ENCODE measurements at places on chromosomes 7 and 10.
A peak's percentile ranks its signal among the peaks of the same experiment; 100 is the strongest.

DNA sequence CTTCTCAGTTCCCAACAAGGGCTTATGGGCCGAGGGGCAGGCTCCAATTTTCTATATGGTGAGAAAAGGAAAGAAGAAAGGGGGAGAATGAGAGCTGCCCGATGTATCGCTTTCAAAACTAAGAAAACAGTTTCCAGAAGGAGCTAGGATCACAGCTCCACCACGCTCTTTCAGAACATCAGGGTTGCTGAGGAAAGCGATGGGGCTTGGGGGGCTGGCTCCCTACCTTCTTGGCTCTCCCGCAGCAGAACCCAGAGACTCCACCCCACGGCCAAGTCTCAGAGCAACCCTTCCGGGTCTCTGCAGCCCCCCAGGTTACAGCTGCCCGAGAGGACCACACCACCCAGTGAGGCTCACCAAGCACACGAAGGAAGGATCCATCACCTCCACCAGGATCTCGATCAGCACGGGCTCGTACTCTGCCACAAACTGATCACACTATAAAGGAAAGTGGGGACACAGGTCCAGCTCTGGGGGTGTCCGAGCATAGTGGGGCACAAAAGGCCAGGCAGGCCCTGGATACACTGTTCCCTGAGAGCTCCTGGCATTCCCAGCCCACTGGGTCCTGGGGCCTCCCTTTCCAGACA is 32.3 kb downstream of the PSAP start:
- no peak for DNase-seq

GRCh38 chr10:90148116-90148855 is 446.9 kb downstream of the KIF20B start:
- DNase-seq, result no peak

GRCh38 chr10:124562425-124563060 is 100.9 kb downstream of the LHPP start:
- no peak for DNase-seq

- no peak for DNase-seq
Observed at GRCh38 chr7:140675726-140676125, 3.0 kb downstream of the ADCK2 start.

GRCh38 chr10:45470098-45471012 is 96.3 kb downstream of the ALOX5 start:
- DNase-seq, result peak; percentile 4

DNA sequence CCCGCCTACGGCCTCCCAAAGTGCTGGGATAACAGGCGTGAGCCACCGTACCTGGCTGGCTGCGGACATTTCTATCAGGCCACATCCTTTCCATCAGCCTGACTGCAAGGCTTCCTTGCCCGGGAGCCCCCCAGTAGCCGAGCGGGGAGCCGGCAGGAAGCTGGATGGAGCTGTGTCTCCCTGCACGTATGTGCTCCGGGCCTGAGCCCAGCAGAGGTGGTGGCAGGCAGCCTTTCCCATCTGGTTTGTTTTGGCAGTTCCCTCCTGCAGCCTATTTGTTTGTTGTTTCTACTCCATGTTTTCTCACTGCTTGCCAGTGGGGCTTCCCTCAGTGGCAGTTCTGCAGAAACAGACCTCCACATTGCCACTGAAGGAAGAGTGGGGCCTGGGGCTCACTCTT is 5.4 kb downstream of the POP7 start:
- DNase-seq, result no peak

DNA sequence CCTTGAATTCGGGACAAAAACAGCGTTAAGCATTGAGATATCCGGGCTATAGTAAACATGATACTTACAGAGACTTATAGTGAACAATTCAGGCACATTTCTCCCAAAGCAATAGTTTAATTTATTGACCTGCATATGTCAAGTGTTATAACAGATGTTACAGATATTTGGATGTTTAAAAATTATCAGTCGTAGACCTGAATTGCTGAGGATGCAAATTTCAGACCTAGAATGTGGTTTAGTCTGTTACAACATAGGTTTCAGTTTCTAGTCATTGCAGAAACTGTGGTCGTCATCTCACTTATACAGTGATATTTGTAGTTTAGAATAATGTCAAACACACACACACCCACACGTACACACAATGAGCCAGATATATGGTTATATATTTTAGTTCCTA is 85.2 kb downstream of the VTI1A start:
- DNase-seq, result no peak

DNA sequence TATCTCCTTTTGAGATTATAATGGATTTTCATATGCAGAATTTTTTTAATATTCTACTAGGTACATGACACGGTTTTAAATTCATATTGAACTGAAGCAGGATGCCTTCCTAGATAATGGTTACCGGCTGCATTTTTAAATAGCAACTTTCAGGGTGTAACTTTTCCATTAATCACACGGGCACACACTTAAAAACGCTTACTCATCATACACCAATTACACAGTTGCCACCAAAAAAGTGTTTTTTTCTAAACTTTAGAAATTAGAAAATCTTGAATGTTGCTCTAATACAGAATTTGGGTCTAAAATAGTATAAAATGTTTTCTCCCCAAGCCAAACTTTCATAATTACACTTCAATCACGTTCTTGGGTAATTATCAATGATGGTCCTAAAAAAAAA is 149.1 kb upstream of the RNF32 start:
- no peak for DNase-seq

DNA sequence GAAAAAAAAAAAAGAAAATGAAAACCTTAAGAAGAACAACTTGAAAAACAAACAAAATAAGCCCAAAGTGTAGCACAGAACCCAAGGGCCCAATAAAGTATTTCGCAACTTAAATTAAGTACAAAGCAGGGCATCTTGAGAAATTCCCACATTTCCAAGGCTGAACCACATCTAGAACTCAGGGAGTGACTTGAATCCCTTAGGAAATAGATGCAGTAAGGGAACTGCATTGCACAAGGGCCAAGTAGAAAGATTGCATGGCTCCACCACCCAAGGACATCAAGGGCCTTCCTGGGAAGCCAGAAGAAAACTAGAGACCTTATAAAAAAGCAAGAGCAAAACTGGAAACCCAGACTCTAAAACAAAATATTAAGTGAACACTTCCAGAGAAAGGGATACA is 352.7 kb downstream of the CXCL12 start:
- no peak for DNase-seq

DNA sequence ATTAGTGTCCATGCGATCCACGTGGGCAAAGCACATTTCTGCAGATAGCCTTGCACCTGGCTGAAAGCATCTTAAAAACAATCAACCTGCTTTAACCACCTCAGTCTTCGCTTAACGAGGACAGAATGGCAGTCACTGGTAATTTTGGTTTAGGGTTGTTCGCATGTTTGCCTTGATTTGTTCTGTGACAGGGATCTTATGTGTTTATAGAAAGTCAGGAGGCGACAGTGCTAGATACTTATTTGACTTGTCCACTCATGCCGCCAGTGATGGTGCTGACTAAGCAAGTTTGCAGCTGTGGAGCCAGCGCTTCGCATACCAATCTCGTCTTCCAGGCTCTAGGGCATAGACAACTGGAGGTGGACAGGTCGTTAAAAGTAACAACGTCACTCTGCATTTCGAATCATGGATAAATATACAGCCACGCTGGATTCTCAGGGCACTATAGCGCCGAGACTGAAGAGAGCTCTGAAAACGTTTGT is 1.2 kb upstream of the TMEM243 start:
- no peak for DNase-seq

- no peak for DNase-seq
Observed at GRCh38 chr7:71679480-71679879, 547.5 kb downstream of the GALNT17 start.

GRCh38 chr10:50480054-50481007 is 143.4 kb downstream of the SGMS1 start:
- no peak for DNase-seq

DNA sequence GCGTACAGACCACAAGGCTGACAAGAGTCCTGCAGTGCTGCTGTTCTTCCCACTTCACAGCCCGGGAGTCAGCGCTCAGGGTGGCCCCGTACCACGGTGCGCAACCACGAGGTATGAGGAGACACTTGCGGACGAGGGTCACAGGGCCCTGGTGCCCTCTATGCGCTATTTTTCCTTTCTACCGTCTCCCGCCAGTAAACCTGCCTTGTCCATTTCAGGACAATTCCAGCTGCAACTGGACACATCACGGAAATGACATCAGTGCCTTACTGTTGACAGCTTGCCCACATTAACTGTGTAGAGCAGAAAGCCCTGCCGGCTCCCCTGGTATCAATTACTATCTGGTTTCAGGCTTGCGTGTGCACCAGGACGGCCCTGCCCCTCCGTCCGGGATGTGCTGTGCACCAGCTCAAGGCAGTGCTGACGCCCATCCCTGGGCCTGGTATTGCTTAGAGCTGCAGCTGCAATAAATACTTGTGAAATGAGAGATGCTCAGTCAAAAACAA is 65.1 kb downstream of the ZRANB1 start:
- DNase-seq, result no peak

- no peak for DNase-seq
Observed at GRCh38 chr7:123271856-123272255, 72.1 kb upstream of the SLC13A1 start.

DNA sequence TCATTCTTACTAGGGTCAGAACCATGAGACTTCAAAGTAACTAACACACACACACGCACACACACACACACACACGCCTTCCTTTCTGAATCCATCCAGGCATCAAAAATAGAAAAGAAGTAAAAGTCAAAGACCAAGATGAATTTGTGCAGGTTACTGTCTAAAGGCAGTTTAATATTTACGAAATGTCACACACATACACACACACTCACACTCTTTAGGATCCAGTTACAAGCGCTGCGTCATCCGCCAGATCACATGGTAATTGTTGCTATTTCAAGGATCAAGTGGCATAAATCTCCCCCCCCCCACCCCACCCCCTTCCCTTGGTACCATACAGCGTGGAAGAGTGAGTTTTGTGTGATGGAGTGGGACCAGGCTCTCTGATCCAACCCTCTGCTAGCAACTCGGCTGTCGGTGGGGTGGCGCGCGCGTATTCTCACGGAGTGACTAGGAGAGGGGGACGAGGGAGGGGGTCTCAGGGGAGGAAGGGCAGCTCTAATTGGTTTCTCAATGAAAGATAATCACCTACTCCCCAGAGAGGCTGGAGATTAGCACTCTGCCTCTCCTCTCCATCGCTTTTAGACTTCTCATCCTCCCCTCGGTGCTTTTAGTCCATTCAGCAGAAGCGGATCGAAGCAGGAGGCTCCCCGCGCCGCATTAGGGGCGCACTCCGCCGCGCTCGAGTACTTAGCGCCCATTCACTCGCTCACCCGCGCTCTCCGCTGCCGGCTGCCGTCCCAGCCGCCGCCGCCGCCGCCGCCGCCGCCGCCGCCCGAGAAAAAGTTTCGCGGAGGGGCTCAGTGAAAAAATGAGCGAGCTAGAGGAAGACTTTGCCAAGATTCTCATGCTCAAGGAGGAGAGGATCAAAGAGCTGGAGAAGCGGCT is 83.5 kb upstream of the PRKG1 start:
- no peak for DNase-seq

GRCh38 chr7:132061937-132062336 is 505.5 kb upstream of the PODXL start:
- DNase-seq, result no peak

GRCh38 chr10:129952378-129953118 is 11.5 kb downstream of the EBF3 start:
- no peak for DNase-seq

GRCh38 chr10:113449006-113449695 is 103.7 kb upstream of the HABP2 start:
- DNase-seq, result no peak

DNA sequence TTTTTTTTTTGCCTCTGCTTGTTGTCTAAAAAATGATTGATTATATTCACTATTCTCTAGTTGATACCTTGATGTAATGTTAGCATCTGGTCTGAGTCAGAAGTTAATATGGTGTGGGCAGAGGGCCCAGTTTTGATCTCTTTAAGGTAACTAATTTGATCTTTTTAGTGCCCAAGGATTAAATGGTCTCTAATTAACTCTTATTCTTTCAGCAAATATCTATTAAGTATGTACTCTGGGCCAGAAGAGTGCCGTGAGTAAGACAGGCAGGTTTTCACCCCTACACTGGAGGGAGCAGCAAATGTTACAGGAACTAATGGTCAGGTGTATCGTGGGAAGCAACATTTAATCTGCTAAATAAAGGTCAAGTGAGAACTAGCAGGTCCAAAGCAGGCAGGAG is 144.6 kb upstream of the COL1A2 start:
- DNase-seq, result no peak

GRCh38 chr7:2260820-2261219 is 18.8 kb downstream of the NUDT1 start:
- DNase-seq, result no peak

- DNase-seq, result no peak
Observed at GRCh38 chr7:22944022-22944421, 69.9 kb downstream of the HYCC1 start.

DNA sequence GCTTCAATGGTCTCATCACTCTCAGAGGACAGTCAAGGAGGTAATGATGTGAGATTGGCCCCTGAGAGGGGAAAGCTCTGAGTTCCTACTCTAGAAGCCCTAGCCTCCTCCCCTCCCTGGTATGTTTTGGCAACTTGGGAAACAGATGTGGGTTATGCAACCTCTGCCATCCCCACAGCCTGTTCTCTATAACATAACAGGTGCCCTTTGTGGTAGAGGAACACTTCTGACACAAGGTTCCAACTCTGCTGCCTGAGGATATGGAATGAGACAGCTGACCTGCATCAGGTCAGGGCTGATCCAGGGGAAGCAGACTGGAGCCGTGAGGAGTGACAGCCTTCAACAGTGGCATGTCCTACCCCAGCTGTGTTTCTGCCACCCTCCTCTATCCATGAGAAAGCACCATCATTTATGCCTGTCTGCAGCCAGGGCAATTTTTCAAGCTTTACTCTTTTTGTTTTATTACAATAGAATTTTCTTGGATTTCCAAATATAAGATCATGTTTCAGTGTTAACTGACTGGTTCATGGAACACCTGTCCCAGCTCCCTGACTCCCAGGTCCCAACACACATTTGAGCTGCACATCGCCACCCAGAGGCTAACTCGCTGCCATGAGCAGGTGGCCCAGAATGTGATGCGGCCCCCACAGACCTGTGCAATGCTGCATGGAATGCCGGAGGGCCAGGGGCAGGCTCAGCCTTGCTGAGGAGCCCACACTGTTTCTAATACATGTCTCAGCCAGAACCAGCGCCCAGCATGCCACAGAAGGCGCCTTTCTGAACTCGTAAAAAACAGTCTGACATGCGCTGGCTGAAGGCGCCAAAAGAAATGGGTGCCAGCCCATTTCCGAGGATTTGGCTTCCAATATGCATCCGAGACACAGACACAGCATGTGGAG is 124.8 kb upstream of the CHST15 start:
- no peak for DNase-seq

GRCh38 chr10:118922226-118922625 is 107.3 kb upstream of the NANOS1 start:
- no peak for DNase-seq
